ENCODE measurements at places on chromosomes 3 and 15.

DNA sequence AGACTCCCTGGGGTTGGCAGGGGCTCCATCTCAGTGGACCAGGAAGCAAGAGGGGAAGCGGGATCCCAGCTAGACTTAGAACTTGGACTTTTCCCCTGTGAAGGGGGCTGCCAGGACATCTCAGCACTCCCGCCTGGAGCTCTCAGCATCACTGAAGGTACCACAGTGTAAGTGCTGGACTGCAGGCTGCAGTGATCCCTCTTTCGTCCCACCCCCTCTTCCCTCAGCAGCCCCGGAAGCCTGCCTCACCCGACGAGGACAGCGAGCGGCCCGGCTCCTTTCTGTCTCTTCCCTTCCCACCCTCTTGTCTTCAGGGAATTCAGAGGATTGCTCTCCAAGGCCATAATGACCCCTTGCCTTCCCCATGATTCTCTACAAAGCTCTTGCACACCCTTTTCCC, 94.4 kb downstream of the ANP32A start:
- no peak for DNase-seq

DNA sequence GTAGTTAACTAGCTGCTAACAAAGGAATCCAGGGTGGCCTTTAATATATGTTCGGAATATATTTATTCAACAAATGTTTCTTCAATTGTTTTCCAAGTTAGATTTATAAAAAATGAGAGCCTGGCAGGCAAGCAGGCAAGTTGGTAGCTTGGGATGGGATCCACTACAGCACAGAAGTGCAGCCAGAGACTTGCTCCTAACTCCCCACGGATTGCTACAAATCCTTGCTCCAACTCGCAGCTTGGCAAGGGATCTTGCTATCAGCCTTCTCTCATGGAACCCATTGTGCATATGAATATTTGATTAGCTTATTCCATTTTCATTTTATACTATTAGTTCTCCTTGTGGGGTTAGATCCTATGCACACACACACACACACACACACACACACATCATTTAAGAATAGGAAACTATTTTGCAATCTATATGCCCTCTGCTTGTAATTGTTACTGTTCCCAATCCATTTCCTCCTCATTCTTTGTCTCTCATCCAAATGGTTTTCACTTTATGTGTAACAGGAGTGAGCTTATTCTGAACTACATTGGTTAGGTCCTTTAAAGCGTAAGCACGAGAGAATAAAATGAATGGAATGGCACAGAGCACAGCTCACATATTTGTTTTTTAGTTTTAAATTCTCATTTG, 505.6 kb downstream of the LPP start:
- DNase-seq, result no peak

GRCh38 chr15:99474909-99475753, 90.7 kb upstream of the MEF2A start:
- no peak for DNase-seq

DNA sequence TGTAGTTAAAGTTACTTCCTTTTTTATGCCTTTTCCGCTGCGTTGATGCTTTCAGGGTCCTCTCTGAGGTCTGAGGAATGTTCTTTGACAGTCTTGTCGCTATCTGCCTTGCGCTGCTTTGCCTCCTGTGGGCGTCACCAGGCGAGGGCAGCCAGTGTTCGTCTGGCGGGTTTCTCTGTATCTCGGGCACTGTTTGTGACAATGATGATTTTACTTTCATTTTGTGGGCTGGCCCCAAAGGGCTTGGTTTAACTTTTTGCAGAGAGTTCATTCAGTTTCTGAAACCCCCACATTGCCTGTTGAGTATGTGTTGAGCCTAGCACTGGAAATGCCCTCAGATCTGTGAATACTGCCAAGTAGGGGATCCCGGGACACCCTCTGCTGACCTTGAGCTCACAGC, 24.6 kb upstream of the SACM1L start:
- DNase-seq, result no peak

DNA sequence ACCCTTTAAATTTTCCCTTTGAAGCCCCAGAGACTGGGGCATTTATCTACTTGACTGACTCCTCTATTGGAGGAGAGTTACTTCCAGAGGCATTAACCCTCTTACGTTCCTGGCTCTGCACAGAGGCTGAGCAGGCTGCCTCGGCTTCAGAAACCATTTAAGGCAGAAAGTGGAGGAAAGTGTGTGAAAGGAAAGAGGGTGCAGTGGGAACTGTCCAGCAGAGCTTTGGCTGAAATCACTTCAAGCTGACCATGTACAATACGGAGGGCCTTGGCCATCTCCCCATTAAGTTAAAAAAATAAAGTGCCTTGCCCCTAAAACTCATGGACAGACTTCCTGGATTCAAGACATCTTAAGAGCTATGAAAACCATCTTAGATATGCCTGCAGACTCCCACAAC, 238.7 kb downstream of the SV2B start:
- no peak for DNase-seq

GRCh38 chr3:102460579-102460978, 25.8 kb downstream of the ZPLD1 start:
- DNase-seq, result no peak

DNA sequence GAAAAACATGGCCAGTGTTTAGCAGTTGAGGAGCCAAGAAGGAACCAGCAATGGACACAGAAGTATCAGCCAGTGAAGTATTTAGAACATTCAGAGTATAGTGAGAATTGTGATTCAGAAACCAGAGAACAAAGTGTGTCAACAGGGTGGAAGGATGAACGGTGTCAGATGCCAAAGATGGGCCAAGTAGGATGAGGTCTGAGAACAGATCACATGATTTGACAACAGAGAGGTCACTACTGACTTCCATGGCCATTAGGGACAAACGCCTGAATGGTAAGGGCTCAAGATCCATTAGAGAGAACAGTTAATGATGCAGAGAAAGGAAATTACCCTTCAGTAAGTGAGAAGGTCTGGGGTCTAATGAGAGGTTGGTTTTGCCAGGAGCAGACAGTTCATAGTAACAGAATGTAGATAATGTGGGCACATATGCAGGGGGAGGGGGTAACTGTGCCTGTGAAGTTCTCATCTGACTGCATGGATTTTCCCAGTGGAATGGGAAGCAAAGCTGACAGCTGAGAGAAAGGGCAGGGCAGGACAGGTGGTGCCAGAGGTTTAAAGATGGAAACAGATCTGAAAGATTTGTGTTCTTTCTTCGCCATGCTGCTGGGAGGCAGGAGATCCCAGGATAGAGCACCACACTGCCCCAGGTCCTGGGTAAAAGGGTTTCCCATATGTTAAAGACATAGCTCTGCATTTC, 4.8 kb upstream of the ACAD9 start:
- DNase-seq, result no peak

GRCh38 chr3:186425788-186426730, 64.0 kb upstream of the DGKG start:
- DNase-seq, result no peak

GRCh38 chr3:65439641-65440284, 599.0 kb downstream of the MAGI1 start:
- peak; percentile 86 for DNase-seq

DNA sequence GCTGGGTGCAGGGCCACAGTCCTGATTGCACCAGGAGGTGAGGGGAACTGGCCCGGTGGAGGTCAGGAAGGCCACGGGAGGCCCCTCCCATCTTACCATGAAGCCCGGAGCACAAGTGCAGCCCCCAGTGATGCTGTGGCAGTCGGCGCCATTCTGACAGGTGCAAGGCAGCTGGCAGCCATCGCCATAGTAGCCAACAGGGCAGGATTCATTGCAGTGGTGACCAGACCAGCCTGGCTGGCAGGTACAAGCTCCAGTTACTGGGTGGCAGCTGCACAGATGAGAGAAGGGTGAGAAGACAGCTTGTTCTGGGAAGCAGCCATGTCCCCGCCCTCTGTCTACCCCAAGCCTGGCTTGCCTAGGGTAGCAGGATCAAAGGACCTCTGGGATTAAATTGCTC, 88.2 kb downstream of the RAB11A start:
- DNase-seq, result no peak

DNA sequence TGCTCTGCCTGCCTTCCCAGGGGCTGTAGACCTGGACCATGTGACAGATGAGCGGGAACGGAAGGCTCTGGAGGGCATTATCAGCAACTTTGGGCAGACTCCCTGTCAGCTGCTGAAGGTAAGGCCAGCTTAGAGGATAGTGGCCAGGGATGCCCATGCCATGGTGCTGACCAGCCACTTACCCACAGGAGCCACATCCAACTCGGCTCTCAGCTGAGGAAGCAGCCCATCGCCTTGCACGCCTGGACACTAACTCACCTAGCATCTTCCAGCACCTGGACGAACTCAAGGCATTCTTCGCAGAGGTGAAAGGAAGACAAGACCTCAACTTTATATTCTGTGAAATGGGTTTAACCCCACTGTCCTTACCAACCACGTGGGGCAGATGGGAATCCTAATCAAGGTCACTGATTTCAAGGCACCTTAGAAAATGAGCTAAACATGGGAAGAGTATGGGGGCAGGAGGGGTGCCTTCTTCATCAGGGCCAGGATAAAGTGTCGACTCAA, 26.7 kb downstream of the NBEAL2 start:
- DNase-seq, result no peak

GRCh38 chr3:155037508-155038202, 42.5 kb upstream of the MME start:
- DNase-seq, result no peak

DNA sequence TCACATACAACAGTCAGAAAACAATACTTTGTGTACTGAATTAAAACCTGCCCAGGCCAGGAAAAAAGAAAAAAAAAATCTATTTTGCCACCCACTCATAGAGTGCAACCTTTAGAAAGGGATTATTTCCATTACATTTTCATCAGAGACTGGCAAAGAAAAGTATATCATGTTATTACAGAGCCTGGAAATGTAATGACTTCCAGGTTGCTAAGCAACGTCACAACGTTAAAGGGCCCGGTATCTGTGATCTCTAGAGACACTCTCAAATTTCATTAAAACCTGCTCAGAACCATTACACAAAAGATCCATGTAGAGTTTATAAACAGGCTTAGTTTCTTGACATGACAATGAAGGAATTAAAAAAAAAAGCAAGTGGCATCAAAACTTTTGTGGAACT, 170.5 kb downstream of the CTNNB1 start:
- DNase-seq, result no peak

- DNase-seq, result no peak
These were observed 370.1 kb downstream of the CNTN6 start for GRCh38 chr3:1462856-1463450.

DNA sequence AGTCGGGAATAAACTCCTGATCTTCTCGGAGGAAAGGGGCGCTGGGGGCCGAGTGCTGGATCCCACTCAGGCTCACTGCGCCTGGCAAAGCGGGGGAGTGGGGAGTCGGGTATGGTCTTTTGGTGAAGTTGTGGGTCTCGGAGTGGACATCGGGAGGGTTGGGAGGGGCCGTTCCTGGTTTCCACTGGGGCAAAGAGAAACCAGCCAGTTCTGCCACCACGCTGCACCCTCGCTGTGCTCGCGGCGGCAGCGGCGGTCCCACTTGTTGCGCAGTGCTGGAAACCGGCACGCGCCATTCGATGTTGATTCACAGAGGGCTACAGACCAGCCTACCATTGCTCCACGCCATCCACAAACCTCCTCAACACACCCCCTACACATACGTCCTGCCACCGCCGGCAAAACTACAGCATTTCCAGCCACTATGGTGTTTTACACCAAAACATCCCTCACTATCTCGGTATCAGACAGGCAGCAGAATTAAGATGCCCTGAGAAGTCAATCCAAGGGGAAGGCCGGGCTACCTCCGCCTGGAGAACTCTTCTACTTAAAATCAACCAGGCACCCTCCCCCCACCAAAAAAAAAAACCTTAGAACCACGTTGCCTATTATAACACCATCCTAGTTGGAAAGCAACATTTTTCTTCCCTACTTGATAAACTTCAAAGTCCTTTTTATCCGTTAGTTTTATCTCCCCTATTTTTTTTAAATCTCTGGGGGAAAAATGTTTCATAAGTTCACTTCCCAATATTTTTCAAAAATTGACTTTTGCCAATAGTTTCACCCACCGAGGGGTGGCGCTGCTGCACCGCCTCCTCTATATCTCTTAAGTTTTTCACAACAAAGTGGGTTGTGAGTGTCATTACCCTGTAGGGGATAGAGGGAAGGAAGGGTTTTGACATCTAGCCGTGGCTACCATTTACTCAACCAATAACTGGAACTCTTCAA, 3.6 kb downstream of the BCL6 start:
- DNase-seq, result peak; percentile 64

DNA sequence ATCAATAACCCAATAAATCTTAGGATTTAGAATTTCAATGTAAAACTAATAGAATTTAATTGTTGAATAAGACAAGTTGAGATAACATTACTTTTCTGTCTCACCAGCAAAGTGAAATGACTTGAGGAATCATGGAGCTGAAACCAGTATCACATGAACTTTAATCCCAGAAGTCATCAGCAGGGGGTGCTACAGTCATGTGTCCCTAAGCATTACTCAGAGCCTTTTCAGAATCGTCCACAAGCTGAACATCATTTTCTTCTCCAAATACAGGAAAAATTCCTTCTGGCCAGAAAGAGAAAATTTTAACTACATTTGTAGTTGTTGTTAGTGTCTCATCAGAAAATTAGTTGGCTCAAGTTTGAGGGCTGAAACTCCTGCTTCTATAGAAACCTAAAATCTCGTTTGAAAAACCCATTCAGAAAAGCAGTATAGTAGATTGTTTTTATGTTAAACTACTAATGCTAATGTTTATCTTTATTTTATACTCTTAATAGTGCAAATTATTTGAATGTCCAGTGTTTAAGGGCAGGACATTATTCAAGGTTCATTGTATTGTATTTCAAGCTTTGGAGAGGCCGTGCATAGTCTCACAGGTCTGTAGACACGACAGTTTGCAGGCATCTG, 384.1 kb downstream of the PLOD2 start:
- DNase-seq, result peak; percentile 9

GRCh38 chr15:101178931-101179330, 72.9 kb downstream of the CHSY1 start:
- DNase-seq, result no peak

- no peak for DNase-seq
These were observed 4.6 kb upstream of the SIN3A start for GRCh38 chr15:75455982-75456531.

GRCh38 chr3:111979434-111980038, 710 bp downstream of the ABHD10 start:
- DNase-seq, result no peak

DNA sequence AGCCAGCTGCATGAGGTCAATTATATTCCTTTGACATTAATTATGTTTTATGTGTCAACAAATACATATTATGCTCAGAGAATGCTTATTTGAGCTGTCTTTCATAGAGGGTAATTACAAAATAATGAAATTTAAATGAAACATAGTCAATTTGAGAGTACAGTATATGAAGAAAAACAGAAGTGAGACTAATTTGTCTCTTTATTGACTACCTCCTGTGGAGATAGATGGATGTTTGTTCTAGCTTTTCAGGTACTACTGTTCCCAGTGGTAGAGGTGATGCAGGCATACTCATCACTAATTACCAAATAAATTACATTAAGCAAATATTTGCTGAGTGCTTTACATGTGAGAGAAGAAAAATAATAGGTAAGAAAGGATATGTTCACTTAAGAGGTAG, 1129.6 kb downstream of the OTOL1 start:
- DNase-seq, result no peak

GRCh38 chr3:102810937-102811336, 376.1 kb downstream of the ZPLD1 start:
- no peak for DNase-seq
